ENCODE measurements at places on chromosomes 1 and 21.

- no peak for DNase-seq
These were observed 87.7 kb upstream of the LYPLAL1 start for GRCh38 chr1:219085988-219086387.

GRCh38 chr1:158813164-158813563, 18.0 kb upstream of the MNDA start:
- DNase-seq = no peak

- no peak for DNase-seq
These were observed 15.1 kb downstream of the NEK7 start for GRCh38 chr1:198171667-198172540.

- DNase-seq = no peak
These were observed 119.2 kb downstream of the DMRTB1 start for GRCh38 chr1:53578358-53578757.

DNA sequence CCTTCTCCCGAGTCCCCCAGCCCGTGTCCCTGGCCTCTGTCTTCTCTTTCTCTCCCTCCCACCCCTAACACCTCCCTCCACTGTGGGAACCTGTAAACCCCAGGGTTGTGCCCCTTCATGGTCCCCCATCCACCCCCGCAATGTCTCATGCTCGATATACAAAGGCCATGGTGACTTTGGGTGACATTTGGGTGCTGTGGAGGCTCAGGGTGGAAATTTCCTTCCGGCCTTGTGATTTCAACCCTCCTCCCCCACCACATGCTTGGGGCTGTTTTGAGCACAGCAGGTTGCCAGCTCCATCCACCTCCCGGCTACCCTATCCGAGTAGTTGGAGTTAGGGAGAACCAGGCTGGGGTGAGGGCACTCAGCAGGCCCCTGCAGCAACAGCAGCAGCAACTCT, 25.7 kb upstream of the VPS13D start:
- no peak for DNase-seq

DNA sequence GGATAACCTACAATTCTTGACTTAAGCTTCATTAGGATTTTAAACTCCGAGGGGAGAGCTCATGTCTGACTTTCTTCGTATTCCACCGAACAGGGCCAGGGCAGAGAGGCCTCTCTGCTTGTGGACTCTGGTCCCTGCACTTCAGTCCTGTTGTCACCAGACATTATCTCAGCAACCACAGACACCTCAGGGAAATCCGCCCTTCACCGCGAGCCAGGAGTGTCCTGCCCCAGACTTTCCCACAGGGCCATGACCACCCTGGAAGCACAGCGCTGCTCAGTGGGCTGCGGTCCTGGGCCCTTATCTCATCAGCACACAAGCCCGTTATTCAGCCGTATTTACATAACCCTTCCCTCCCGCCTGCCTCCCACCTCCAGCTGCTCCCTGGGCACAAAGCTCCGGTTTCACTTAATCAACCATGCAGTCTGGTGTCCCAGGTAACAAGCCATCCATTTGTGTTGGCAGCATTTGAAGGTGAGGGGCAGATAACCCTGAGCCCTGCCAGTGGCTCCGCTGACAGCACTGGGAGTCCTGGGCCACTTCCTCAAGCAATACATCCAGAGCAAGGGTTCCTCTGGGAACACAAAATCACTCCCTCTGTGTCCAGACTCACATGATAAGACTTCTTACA, 122.8 kb upstream of the RAB4A start:
- DNase-seq = peak; percentile 82

DNA sequence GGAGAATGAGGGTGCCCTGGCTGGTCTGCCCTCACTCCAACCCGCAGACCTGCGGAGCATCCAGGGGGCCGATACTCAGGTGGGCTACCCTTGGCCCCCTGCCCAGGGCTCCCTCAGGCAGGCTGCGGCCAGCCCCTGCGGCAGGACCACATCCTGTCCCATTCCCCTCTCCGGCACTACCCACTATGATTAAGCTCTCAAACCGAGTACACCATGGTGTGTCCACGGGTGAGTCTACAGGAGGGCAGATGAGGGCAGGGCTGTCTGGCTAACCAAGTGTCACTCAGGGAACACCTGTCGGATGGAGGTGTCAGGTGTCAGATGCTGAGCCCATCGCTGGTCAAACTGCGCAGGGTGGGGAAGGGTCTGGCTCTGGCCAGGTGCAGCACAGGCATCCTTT, 47.2 kb downstream of the SLC66A1 start:
- DNase-seq = no peak

DNA sequence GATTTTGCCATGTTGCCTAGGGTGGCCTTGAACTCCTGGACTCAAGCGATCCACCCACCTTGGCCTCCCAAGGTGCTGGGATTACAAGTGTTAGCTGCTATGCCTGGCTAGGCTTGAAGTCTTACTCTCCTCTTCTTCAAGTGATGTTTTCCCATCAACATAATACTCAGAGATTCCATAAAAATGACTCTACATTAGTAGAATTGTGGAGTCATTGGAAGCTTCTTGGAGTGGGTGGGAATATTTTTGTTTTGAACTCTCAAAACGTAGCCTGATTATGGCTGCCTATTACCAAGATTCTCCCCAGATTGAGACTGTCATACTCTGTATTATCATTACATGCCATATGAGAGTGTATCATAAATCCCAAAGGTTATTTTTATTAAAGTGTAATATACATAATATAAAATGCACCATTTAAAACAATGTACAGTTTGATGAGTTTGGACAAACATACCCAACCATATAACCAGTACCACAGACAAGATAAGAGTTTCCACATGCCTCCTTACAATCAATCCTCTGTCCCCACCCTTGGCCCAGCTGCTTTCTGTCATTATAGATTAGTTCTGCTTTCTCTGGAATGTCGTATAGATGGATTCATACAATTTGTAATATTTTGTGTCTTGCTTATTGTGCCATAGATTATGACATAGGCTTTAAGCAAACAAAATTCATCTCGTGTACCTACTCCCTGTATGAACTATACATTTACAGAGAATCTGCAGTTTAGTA, 8.0 kb upstream of the DNM3 start:
- no peak for DNase-seq

DNA sequence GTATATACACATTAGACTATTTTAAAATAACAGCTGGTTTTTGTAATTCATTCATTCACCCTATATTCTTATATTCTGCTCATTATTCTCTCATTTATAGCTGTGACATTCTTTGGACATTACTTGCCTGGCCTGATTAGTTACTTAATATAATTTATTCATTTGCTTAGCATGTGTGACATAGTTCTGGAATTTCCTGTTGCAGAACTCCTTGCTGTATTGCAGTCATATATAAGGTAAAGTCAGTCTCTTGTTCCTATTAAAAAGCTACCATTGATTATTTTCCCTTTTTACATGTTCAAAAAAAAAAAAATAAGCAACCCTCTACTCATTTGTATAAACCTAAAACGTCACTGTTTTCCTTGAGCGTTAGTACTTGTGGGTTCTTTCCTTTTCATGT, 23.9 kb downstream of the GNAT2 start:
- no peak for DNase-seq

DNA sequence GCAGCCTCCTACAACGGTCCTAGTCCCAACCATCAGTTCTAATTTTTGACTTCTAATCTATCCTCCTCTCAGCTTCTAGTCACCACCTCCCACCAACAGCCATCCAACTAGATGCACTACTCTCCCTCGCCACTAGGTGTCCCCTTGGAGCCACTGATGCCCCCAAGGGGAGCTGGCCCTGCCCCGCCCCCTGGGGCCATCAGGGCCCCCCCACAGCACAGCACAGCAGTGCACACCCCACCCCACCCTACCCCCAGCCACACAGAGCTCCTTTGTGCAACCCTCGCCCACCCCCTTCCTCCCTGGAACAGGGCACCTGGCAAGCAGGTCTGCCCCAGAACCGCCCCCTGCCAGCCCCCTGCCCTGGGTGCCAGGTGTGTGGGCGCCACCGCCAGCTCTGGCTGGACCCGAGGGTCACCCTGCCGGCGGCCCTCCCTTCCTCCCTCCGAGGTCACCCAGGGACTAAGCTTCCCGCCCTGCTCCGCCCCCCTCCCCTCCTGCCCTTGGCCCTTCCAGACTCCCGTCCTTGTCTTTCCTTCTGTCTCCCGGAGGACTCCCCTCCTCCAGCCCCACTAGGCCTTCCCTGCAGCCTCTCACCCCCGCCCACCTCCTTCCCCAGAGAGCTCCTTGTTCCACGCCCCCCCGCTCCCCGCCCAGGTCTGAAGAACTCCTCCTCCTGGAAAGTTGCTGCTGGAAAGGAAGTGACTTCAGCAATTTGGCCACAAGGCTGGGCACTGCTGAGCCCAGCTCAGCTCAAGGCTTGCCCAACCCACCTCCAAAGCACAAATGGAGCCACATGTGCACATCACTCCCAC, 47.0 kb downstream of the AHDC1 start:
- DNase-seq = no peak

DNA sequence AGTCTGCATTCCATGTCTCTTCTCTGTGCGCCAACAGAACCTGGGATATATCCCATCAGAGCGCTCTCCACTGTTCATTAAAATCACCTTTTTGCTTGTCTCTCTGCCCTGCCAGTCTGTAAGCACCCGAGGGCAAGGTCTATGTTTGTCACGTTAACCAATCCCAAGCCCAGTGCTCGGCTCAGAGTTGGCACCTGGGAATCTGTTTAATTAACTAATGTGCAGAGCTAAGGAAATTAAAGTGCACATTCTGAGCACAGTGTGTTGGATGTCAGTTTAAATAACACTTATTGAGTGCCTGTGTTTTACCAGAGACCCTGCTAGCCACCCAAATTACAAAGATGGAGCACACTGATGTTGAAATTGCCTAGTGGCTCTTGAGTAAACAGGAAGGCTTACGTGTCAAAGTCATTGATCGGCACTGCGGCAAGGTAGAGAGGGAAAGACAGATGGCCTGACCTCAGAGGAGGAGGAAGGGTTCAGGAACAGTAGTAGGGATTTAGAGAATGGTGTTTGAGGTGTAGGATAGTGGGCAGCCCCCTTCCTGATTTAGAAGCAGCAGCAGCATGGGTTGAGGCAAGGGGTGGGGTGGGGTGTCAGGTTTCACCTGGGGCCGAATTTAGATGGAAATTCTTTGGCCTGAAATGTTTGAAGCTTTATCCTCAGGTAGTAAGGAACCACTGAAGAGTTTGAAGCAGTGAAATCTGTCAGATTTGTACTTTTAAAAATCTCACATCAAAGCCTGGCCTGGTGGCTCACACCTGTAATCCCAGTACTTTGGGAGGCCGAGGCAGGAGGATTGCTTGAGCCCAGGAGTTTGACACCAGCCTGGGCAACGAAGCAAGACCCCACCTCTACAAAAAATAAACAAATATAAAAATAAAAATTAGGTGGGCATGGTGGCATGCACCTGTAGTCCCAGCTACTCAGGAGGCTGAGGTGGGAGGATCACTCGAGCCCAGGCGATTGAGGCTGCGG, 7.7 kb downstream of the ARMH1 start:
- DNase-seq = no peak

GRCh38 chr1:60044881-60045280, 28.7 kb downstream of the C1orf87 start:
- DNase-seq = no peak

All from NCI-H2081 (cell line).